Mesenteric fat pad (tissue), 1 donor: ENCODE measurements at places on chromosomes 1 and 21. TPM values are rescaled to one million over a fixed set of nuclear protein-coding genes. Genes with fewer than 3 reads are reported as not detected.

DNA sequence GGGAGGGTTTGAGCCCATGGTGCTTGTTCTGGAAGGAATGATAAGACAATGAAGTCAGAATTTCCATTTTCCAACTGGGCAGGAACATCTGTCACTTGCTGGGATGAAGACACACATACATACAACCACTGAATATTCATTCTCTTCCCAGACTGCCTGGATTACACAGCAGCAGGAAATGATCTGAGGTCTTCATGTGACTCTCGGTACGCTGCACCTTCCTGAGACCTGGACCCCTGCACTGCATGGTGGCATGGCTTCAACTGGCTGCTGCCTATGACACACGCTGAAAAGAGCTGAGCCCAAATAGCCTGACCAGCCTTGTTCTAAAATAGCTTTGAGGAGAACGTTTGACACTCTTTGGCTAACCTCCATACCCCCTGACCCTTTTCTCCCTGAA, 150.6 kb downstream of the GABPA start:
- no peak for DNase-seq

- no peak for DNase-seq
Observed at GRCh38 chr1:162040001-162040400, 16.3 kb upstream of the OLFML2B start.

GRCh38 chr1:5921129-5921528, 71.1 kb downstream of the NPHP4 start:
- no peak for DNase-seq

GRCh38 chr1:8525558-8526275, 207.8 kb downstream of the SLC45A1 start:
- no peak for DNase-seq

DNA sequence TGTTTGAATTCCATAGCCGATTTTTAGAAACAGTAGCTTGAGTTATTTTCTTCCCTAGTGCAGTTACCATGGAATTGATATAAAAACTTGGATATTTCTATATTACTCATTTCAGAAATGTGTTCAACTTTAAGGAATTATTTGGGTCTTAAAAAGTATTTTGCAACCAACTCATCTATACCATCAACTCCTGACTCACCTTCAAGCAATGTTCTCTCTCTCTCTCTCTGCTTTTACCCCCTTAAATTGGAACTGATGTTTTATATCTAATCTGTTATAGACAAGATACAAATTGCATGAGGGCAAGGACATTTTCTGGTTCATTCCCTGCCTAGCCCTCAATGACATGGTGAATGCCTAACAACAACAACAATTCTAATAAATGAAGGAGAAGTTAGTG, 214.7 kb upstream of the NRIP1 start:
- DNase-seq, result no peak

GRCh38 chr1:88502886-88503285, 181.2 kb upstream of the PKN2 start:
- DNase-seq, result no peak

GRCh38 chr1:230171356-230172015, 104.4 kb downstream of the GALNT2 start:
- DNase-seq, result no peak

DNA sequence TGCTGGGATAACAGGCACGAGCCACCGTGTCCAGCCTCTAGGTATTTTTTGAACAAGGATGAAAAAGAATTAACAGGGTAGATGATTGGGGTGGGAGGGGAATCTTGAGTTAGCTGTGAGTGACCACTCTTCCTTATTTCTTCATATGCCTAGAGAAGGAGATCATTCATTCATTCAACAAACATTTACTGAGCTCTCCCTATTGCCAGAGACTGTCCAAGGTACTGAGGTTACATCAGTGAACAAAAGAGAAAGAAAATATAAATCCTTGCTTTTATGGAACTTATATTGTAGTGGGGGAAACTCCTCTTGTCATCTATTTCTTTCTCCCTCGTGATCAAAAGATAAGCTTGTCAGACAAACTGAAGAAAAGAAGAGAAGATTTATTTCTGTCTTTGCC, 62.9 kb downstream of the S1PR1 start:
- DNase-seq, result no peak

DNA sequence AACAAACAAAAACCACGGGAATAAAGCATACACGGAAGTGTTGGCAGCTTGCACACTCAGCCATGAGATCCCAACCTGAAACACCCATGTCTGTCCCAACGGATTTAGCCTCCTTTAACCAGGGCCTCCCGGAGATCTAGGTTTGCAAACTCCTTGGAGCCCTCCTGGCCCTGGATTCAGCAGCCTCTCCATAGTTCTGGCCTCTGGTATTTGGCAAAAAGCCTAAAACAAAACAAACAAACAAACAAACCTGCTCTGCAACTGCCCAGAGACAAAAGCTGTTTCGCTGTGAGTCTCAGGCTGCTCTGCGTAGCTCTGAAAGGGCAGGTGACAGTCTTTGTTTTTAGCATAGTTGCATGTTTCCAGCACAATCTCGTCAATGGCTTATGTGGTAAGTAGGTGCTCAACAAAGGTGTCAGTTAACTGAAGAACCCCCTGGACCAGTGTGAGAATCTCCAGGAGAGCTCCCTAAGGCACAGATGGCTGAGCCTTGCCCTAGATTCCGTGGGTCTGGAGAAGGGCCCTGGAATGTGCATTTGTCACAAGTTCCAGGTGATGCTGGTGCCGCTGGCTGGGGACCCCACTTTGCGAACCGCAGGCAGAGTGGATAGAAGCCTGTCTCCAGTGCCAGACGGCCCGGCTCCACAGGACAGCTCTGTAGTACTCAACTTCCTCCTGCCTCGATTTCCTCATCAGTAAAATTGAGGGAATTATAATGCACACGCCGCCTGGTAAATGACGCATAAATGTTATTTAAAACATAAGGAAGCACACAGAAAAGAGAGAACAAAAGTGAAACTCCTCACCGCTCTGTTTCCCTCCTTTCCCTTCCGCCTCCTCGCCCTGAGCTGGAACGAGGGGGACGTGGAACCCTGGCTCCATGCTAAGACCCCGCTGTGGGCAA, 86.2 kb downstream of the RIPK4 start:
- no peak for DNase-seq

DNA sequence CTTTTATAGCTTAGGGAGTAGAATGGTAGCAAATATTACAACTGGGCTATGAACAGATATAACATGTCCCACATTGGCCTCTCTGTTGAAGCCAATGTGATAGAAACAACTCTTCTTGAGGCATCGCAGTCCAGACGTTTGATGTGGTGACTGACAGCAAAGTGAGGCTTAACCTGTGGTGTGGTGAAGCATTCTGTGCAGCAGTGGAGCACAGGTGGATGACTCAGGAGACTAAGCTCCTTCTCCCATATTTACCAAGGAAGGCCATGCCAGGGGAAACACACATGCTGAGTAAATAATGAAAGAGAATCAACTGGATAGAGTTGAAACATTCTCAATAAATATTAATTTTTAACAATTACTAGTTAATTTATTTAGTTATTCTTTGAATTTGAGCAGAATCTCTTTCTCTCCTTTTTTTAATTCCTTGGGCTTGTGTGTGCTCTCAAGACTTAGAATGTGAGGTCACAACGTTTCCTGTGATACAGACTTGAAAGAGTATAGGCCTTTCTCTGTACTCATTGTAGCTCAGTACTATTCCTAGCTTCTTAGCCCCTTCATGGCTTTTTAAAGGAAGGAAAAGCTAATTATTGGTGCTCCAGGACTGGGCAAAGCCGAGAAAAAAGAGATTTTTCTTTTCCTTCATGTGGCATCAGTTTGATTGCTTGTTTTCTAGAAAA, 17.6 kb downstream of the CRB1 start:
- DNase-seq, result no peak

- DNase-seq, result no peak
Observed at GRCh38 chr1:224448453-224449017, 13.9 kb upstream of the WDR26 start.

DNA sequence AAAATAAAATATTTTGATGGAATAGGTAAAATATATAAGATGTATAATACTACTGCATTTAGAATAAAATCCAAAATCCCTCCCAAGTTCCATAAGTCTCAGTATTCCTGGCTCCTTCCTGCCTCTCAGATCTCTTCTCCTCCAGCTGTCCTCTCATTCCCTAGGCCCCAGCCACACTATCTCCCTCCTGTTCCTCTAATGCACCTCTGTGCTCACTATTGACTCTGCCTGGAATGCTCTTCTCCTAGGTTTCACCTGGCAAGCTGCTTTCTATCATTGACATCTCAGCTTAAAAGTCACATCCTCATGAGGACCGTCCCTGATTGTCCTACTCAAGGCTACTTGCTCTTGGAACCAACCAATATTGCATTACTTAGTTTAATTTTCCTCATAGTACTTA, 7.2 kb downstream of the NME7 start:
- no peak for DNase-seq

- DNase-seq, result no peak
Observed at GRCh38 chr1:203402629-203403337, 51.9 kb upstream of the FMOD start.

- DNase-seq, result no peak
Observed at GRCh38 chr1:46689897-46690296, 18.2 kb downstream of the TEX38 start.

GRCh38 chr1:9360371-9361064, 67.8 kb downstream of the SPSB1 start:
- no peak for DNase-seq

DNA sequence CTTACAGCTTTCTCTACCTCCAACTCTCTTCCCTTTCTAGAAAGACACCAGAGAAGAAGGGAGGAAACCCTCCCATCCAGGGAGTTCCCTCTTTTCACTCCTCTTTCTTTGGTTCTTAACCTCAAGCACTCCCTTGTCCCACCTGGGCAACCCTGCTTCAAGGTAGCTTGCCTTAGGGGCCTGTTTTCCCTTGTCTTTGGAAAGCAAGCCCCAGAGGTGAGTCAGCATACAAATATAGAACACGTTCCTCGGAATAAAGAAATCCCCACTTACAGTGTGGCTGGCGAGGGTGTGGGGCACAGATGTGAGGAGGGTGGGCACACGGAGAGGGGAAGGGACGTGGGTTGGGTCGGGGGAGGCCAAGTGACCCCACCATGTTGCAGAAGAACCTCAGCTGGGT, 26.1 kb upstream of the KCNE2 start:
- no peak for DNase-seq

DNA sequence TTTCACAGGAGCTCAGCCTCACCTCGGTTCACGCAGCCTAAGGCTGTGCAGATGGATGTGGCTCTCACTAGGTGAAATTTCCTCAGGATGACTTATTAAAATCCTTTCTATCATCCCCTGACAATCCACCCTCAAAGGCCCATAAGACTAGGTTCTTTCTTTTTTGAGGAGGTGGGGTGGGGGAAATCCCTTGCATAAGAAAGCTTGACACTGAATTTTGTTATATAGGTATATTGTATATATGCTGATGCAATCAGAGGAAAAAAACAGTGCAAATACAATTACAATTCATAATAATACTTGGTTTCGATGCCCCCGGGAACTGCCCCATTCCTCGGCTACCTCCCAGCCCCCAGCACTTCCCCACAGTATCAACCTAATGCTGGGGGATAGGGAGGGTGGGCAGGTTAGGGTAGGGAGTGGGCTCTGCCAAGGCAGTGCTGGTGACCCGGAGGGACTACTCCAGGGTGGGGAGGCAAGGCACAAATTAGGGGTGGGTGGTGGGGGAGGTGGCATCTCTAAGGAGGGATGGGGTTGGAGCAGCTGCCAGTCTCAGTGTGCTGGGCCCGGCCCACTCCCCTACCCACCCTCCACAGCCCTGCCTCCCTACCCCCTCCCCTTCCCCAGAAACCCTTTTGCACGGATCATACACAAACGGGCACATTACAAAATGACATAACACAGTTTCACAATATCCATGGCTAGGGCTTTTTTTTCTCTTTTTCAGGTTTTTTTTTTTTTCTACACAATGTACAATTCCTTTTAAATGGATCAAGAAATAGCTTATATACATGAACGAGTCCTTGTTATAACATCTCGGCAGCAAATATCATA, 30.9 kb downstream of the SLC27A3 start:
- DNase-seq, result no peak

- no peak for DNase-seq
Observed at GRCh38 chr1:153615406-153615805, 719 bp downstream of the S100A14 start.

- no peak for DNase-seq
Observed at GRCh38 chr1:199590708-199591107, 436.8 kb upstream of the NR5A2 start.

- no peak for DNase-seq
Observed at GRCh38 chr1:168223261-168223660, 2.5 kb upstream of the SFT2D2 start.

DNA sequence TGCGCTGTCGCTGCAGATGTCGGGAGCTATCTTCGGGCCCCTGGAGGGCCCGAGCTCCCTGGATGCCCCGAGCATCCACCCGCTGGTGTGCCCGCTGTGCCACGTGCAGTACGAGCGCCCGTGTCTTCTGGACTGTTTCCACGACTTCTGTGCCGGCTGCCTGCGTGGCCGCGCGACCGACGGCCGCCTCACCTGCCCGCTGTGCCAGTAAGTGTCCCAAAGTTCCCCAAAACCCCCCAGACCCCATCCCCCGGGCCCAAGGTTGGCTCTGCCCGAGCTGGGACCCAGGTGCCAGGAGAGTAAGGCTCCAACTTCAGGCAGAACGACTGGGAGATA, 569 bp downstream of the RNF207 start:
- DNase-seq, result no peak

DNA sequence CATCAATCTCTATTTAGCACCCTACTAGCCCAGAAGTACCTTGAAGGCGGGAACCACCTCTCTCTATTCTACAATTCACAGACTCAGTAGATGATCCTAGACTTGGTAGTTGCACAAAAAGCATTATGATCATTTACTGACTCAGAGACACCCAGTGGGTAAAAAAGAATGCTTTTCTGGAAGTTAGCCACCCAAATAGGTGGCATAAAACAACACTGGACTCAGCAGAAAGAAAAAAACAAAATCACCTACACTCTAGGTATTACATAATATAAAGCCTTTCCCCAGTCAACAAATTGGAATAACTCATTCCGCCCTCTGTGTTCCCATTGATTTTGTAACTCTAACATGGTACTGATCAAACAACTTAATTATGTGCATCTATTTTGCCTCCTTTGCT, 126.3 kb downstream of the PTPN14 start:
- no peak for DNase-seq

GRCh38 chr1:69814926-69815325, 247.2 kb downstream of the LRRC7 start:
- no peak for DNase-seq

The KRTAP19-1 gene
- not detected for total RNA-seq

The A3GALT2 gene
- not detected for total RNA-seq

The ZFP69B gene
- total RNA-seq, result 1.3 TPM

The ETNK2 gene
- 6.1 TPM for total RNA-seq

The IL19 gene
- not detected for total RNA-seq

The EXO1 gene
- total RNA-seq, result 0.48 TPM

The SLC9A1 gene
- total RNA-seq, result 24.4 TPM

The SLC1A7 gene
- total RNA-seq, result 0.42 TPM

The LIN28A gene
- total RNA-seq, result not detected

The DDAH1 gene
- total RNA-seq, result 15.4 TPM

The DYNLT5 gene
- 1.7 TPM for total RNA-seq

The ARHGAP30 gene
- total RNA-seq, result 26.0 TPM
